IMR-90 (cell line): ENCODE measurements at places on chromosomes 11 and 22.

DNA sequence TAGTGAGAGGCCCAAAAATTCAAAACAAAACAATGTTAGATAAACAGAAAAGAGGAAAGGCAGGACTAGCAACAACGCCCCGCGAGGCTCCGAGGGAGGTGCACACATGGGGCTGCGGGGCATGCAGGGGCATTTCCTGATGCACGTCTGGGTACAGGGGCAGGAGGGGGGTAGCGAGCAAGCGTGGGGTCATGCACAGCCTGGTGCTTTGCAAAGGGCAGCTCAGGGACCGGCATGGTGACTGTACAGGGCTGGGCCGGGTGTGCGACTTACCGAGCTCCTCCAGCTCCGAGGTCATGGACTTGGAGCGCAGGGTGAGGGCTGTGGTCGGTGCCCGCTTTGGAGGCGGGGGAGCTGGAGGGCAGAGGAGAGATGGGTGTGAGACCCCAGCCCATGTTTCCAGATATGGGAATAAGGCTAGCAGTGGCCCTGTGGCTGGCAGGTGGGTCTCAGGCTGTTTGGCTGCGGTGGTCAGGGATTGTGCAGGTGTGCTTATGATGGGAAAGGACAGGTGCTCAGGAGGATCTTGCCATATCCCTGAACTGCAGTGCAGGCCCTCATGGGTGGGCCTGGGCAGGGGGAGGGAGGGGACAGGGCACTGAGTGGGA is 103.7 kb downstream of the CTTN start:
- no peak for DNase-seq

GRCh38 chr11:93608364-93608763 is 53.1 kb upstream of the CEP295 start:
- DNase-seq, result no peak

DNA sequence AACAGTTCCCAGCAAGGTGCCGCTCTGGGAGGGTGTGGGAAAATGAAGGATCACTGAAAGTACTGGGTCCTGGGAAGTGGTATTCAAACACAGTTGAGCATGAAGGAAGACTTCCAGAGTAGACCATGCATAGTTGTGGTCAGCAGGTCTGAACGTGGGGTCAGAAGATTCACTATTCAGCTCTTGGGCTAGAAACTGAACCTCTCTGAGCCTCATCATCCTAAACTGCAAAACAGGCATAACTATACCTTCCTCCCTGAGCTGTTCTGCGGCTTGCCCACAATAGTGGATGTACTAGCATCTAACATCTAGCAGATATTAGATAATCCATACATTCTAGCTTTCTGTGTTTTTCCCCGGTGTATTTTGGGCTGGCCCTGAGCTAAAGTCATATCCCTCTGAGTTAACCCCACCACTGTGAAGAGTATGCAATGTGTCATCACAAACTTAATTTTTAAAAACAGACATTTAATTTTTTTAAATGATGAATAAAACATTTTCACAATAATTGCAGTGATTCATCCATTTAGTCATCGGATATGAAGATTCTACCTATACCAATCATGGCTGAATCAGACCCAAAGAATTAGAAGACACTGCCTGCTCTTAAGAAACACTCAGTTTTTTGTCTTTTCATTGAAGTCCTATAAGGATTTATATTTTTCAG is 179.1 kb downstream of the BLID start:
- peak; percentile 89 for DNase-seq

DNA sequence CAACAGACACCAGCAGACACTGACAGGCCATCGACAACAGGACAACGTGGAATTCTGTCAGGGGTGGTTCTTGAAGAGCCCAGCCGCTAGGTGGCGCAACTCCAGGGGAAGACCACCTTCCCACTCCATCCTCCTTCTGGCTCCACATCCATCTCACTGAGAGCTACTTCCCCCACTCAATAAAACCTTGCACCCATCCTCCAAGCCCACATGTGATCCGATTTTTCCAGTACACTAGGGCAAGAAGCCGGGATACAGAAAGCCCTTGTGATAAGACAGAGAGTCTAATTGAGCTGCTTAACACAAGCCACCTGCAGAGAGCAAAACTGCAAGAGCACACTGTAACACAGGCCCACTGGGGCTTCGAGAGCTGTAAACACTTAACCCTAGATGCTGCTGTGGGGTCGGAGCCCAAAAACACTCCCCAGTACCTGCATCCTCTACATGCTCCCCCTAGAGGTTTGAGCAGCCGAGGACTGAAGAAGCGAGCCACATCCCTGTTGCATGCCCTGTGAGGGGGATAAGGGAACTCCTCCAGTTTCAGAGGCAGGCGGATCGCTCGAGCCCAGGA is 11.5 kb upstream of the RAB39A start:
- DNase-seq, result no peak

- DNase-seq, result no peak
Observed at GRCh38 chr22:29972121-29972520, 89.1 kb downstream of the MTMR3 start.

DNA sequence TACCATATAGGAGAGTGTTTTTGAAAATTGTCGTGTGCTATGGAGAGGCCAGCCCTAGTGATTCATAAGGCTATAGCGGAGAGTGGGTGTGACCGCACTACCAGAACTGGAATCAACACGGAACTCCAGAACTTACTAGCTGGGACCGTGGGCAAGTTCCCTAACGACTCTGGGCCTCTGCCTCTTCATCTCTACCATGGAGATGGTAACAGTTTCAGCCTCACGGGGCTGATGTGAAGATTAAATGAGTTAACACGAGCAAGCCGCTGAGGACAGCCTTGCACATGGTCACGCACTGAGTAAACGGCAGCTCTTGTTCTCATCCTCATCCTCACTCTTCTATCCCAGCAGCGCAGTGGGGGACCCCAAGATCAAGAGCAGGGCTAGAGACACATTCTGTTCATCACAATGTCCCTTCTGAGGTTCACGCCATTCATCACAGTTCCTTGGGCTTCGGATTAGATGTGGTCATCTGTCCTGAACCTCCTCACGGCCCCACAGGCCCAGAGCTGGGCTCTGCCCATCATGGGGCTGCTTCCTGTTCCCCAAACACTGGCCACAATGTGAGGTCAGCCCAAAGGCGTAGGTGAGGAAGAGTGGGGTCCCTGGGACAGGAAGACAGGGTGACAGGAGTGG is 47.2 kb upstream of the CD5 start:
- DNase-seq, result no peak

DNA sequence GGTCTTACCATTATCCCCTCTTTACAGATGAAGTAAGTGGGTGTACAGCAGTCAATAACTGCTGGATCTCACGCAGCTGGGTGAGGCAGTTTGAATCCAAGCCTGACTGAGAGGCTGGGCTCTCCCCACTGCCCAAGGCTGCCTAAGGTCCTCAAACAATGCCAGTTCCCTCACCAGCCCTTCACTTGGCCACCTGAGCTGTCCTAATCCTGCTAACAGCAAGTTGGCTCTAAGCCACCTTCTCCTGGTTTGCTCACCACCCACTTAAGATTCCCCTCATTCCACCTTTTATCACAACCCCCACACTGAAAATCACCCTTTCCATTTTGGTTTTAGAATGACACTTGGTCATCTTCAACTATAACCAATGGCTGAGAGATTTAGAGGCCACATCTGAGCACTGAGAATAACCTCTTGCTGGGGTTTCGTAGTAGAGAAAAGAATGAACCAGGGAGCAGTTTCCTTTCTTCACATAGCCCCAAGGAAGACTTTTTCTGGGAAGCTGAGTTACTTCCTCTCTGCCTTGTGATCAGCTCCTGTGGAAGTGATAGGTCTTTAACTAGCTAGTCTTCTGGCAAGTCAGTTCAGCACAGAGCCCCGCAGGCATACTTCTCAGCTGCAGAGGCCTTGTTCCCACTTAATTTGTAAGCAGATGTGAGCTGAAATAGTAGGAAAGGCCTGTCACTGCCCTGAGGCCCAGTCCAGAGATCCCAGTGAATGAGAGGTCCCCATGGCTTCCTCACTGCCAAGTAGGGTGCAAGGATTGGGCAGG is 57.8 kb upstream of the TTC12 start:
- DNase-seq, result no peak

GRCh38 chr11:44780940-44781631 is 54.3 kb downstream of the TSPAN18 start:
- DNase-seq, result peak; percentile 50

DNA sequence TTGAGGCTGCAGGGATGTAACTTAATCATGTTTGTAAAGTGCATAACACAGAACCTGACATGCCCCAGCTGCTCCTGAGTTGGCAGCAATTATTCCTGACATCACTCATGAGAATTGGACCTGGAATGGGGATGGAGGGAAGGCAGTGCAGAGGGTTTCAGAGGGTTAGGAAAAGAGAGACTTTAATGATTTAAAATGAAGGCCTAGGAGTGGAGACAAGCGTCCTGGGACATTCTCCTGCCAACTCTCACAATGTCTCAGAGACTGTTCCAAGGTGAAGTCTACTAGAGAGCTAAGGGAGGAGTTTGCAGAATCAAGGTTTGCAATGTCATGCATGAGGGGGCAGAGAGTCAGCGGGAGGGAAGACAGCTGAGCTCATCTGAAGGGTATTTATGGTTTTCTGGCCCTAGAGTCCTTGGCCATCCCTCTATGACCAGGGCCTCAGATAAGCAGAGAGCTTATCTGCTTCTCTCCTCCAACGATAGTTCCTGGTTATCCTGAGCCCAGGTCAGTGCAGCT is 36.9 kb downstream of the GGTLC2 start:
- peak; percentile 50 for DNase-seq

DNA sequence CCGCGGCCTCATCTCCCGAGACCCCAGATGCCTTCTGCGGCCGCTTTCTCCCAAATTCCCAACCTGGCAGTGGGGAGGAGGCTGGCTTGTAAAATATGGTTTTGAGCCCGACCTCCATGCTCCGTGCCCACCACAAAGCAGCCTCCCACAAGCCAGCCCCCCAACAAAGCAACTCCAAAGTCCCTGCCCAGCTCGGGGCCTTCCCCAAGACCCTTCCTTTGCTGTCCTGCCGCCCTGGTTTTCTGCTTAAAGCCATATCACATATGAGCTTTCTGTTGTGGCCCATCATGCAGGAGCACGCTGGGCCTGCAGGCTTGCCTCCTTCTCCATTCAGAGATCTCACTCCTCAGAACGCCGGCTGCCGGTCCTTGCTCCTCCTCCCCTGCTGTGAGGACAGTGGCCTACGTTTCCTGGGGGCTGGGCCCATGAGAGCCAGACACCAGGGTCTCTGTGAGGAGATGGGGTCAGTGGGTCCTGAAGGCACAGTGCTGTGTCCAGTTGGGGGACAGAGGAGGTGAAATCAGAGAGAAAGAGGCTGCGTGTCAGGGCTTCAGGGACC is 680.0 kb downstream of the BRD1 start:
- DNase-seq, result no peak

- no peak for DNase-seq
Observed at GRCh38 chr11:127063241-127063640, 62.7 kb upstream of the KIRREL3 start.

DNA sequence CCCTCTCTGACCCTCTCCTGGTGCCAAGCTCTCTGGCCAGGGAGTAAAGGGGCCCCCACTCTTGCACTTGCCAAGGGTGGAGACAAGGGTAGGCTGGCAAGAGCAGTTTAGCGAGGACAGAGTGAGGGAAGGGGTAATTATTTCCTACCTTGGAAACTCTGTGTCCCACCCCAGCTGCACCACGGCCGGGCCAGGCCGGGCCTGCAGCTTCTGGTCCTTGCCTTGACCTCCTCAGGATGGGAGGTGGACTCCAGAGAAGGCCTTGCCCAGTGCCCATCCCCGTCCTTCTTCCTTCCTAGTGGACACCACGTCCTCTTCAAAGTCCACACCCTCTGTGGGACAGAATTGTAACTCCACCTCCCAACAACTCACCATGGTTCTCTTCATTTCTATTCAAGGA is 18.4 kb upstream of the OSBPL5 start:
- no peak for DNase-seq

GRCh38 chr11:87007963-87008362 is 29.8 kb upstream of the TMEM135 start:
- DNase-seq, result peak; percentile 55

DNA sequence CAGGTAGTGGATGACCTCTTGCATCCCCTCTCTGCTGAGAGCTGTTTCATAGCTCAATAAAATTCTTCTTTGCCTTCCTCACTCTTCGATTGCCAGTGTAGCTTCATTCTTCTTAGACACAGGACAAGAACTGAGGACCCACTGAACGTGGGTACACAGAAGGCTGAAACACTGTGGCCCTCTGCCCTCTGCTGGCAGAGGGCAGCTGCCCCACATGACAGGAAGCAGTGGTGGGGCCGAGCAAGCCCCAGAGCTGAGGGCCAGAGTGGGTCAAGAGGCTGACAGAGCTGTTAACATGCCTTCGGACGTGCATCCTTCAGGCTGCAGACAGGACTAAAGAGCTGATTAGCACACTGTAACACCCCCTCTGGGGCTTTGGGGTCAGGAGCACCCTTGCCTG is 15.6 kb downstream of the SMC1B start:
- DNase-seq, result no peak

DNA sequence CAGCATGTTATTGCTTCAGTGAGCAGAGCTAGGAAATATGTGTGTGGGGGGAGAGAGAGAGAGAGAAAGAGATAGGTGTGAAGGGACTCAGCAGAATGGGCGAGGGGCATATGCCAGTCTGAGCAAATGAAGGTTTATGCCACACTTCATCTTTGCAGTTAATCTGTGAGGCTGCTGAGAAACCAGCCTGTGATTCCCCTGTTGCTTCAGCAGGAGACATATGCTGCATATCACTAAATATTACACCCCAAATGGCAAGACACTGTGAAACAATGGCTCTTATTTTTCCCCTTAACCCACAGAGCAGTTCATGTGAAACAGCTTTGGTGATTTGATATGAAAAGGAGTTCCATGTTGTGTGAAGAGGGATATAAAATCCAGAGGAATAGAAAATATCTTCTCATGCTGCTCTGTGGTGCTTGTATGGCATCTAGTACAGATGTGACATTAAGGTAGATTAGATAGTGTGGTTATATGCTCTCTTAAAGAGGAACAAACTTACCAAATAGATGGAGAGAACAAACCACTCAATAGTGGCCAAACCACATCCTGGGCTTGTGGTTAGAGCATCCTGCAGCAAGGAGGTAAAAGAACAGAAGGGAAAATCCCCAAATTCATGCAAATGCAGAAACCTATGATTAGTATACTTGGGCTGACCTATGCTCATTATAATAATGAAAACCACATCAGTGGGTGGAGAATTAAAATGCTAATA is 864.2 kb downstream of the FAM181B start:
- no peak for DNase-seq

DNA sequence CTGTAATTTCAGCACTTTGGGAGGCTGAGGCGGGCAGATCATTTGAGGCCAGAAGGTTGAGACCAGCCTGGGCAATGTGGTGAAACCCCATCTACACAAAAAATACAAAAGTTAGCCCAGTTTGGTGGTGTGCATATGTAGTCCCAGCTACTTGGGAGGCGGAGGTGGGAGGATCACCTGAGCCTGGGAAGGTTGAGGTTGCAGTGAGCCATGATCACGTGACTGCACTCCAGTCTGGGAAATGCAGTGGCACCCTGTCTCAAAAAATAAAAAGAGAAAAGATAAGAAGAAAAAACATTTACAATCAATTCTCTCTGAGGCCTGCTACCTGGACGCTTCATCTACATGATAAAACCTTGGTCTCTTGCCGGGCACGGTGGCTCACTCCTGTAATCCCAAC is 7.2 kb upstream of the CBL start:
- DNase-seq, result no peak
